ENCODE measurements at places on chromosomes 5 and 9. TPM values are rescaled to one million over a fixed set of nuclear protein-coding genes. Genes with fewer than 3 reads are reported as not detected.

DNA sequence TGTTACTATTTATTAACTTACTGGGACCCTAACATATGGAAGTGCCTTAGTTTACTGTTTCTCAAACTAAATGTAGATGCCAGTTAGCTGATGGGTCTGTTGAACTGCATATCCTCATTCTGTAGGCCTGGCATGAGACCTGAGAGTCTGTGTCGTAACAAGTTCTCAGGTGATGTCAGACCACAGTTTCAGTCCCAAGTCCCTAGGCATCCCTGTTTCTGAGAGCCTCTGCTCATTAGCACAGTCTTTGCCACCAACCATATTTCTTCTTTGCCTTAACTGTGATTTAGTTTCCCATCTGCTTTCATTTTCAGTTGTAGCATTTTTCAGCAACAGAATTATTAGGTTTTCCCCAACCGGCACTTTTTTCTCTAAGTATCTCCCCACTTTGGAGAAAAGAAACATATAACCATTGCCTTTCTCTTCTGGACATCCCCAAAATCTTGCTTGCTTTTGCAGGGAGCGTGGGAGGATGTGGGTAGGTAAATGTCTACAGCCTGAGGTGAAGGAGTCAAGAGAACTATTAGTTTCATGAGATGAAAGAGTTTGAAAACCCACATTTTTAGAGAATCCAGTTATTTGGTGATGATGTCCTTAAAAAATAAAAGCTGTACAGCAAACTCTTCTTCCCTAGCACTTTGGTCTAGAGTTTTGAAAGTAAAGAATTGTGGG is 74.6 kb downstream of the NUDT12 start:
- ATAC-seq: peak; percentile 28

GRCh38 chr9:22050924-22051323 is 41.8 kb upstream of the CDKN2B start:
- ATAC-seq: no peak

GRCh38 chr5:35046774-35047173 is 975 bp downstream of the AGXT2 start:
- peak; percentile 54 for ATAC-seq

DNA sequence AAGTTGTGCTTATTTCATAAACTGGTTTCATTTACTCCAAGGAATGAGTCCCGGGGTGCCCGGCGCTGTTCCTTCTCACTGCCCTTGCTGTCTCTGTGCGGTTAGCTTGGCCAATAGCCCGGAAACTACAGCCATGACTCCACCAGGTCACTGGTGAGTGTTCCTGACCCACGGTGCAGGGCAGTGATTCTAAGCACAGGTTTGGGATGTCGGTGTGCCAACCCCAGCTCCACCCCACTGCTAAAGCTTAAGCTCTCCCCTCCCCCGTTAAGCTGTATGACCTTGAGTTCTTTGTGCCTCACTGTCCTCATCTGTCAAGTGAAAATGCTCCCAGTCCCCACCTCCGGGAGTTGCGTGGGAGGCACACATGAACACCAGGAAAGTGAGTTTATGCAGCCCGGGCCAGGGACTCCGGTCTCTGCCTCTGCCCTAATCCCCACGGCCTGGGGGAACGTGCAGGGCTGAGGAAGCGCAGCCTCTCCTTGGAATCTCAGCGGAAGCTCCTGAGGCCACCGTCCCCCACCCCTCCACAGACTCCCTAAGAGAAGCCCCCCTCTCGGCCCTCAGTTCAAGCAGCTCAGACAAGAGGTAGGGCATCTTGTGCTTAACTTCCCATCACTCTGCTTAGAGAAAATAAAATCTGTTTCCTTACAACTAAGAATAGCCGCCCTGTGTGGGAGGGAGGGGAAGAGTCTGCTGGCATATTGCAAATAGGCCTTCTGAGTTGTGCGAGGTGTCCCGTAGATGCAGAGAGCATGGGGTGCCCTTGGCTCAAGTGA is 92.0 kb upstream of the RAI14 start:
- no peak for ATAC-seq

GRCh38 chr5:66828548-66829357 is 232.6 kb downstream of the MAST4 start:
- ATAC-seq: peak; percentile 84

Gene RNF180
- total RNA-seq: not detected

Gene LEAP2
- 1.8 TPM for total RNA-seq

Gene CTXN3
- not detected for total RNA-seq

Data from activated T-helper 17 cell treated with anti-CD3 and anti-CD28 coated beads, Interleukin-2, amount 50 U/mL, for 72 hours (primary cell).